ENCODE measurements at places on chromosomes 4 and X.

- DNase-seq, result no peak
Measured at GRCh38 chr4:125313989-125314667, 627 bp upstream of the FAT4 start.

DNA sequence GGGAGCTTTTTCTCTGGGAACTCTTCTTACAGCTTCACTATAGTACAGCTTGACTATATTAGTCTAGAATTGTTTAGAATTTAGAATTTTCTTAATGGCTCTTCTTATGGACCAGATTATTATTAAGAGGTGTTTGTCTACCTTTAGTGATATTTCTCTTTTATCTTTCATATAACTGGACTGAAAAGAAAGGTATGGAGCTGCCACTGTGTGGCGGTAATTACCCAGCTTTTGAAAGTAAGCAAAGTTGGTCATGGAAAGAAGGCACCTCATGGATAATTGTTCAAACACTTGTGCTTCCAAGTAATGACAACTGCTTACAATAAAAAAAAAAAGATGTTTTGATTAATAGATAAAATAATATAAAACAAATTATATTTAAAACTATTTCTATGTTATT lies 1112.5 kb downstream of the TECRL start:
- DNase-seq, result no peak

DNA sequence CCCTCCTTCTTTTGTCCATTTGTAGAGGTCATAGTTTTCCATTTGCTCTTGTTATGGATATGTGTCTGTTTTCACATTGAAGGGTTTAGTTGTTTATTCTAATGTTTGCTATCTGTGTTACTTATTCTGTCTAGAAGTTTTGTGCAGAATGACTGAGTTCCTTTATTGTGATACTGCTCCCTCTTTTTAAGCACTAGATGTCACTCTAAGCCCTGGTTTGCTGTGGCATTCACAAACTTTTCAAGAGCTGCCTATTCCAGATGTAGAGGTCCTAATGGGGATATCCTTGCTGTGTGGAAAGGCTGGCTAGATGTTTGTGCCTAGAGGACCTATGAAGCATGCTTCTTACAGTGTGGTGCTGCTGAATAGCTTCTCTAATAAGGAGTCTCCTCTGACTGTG lies 338.6 kb downstream of the SPIN4 start:
- no peak for DNase-seq

GRCh38 chr4:170398218-170398617 lies 308.5 kb upstream of the AADAT start:
- DNase-seq, result no peak

GRCh38 chr4:176185051-176185450 lies 10.3 kb downstream of the SPATA4 start:
- no peak for DNase-seq
